ENCODE measurements at places on chromosomes 4 and X.

- no peak for DNase-seq
Measured at GRCh38 chrX:9860826-9861225, 74.6 kb downstream of the SHROOM2 start.

DNA sequence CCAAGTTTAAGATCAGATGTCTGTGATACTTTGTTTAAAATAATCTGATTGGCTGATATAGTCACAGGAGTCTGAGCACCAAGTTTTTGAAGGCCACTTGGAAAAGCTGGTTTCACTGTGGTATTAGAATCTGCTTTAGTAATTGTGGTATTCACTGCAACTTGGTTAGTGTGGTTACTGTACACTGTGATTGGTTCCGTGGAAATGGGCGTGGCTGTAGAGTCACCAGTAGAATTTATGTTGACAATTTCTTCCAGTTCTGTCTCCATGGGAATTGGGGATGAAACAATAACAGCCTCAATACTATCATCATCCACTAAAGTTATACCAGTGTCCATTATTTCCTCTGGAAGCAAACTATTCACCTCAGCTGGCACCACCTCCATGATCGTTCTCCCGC lies 26.2 kb downstream of the LIN54 start:
- DNase-seq: no peak

DNA sequence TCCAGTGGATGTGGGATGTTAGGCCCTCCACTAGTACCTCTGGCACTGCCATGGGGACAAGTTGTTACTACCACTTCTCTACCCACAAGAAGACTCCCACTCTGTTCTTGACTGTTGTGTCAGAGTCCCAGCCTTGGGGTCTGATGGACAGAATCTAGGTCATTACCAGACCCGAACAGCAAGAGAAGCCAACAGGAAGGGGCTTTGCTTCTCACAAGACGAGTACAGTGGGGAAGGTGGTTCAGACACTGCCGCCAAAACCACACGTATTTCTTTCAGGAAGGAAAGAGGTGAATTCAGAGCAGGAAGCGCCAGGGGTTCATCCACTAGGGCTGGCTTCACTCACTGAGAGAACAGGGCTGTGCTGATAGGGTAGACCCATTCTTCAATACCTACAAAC lies 161.3 kb upstream of the KIT start:
- DNase-seq: no peak

DNA sequence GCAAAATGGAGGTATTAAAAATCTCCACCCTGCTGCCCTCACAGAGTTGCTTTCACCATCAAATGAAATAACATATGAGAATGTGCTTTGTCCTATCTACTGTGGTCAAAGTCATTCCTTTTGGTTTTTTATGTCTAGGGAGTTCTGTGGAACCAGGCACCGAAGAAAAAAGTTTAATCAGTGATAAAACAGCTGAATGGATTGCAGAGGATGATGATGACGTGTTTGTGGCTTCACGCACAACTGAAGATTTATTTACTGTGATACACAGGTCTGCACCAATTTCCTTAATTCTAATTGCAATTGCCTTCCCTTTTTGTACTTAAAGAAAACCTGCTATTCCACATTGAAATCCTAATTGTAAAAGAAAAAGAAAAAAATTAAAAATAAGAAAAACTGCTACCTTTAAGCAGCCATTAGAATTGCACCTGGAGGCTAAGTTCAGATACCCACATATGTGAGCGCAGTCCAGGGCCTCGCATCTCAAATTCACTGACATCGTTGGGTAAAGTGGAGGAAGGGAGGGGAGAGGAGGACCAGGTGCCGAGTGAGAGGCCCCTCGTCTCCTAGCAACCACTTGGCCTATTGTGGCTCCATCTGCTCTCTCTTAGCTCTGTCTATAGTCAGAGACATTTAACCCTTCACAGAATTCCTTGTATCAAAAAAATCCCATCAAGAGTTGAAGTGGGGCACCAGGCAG lies 10.5 kb upstream of the RTL5 start:
- no peak for DNase-seq
